ENCODE measurements at places on chromosomes 12 and 14.

DNA sequence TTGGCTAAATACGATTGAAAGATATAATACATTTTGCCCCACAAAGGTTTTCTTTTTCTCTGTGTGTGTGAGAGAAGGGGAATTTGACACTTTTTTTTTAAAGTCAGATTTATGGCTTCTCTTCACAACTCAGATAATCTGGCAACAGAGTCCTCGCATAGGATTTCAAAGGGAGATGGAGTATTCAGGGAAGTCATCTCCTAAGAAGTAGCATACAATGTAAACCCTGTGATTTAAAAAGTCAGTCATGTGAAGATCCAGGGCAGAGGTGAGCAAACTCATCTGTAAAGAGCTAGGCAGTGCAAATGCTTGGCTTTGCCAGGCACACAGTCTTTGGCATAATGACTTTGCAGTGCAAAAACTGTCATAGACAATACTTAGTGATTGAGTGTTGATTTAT lies 1526.3 kb downstream of the AACS start:
- DNase-seq = no peak

DNA sequence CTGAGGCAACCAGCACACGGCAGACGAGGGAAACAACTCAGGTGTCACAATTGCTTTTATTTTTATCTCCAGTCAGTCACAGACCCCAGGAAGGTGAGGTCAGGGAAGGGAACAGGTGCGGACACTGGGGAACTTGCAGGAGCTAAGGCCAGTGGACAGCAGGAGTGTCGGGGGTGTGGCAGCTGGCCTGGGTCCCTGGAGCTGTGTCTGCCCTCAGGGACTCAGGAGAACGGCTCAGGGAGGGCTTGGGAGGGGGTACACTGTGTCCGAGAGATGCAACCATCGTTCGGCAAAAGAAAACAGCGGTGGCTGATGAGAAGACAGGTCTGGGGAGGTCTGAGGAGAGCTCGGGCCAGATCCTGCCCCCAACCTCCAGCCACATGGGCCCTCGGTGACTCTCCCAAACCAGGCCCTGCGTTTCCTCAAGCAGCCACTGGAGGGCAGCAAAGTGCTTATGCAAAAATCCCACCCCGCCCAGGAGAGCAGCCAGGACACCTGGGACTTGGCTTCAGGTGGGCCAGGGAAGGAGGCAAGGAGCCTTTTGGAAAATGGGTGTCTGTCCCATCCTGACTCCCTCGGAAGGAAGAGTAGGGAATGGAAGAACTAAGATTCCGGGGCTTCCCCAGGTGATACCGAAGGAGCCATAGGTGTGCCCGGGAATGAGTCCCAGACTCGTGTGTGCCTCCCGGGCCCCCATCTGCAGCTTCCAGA lies 24.1 kb upstream of the BCDIN3D start:
- peak; percentile 46 for DNase-seq

GRCh38 chr14:104712881-104713734 lies 10.9 kb upstream of the ADSS1 start:
- no peak for DNase-seq

DNA sequence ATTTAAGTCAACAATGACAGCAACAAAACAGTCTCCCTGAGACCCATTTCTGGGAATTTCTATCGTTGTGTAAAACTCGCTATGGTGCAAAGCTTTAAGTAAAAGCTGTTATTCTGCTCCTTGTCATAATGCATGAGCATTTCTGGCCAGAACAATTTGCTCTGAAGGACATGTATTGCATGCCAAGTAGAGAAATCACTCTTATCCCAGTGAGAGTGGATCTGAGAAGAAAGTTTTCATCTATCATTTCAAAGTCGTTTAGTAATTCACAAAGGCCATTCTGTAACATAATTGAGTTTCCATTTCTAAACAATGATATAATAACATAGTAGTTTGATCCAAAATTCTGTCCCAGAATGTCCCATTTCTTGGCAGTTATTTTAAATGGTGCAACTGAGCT lies 86.6 kb downstream of the TBC1D30 start:
- DNase-seq = no peak

DNA sequence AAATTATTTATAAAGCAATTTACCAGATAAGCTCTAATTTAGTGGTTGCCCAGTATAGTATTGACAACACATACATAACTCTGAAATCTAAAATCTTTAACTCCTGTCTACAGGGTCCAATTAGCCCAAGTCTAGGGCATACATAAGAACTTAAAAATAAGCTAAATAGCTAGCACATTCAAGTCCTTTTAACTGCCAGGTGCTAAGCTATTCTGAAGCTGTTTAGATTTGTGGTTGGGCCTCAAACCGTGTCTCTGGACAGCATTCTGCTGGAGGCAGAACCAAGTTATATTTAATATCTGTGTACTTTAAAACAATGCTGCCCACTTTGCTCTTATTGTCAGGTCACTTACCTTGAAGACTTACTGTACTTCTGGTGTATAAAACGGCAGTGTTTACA lies 19.0 kb downstream of the RPS6KA5 start:
- DNase-seq = no peak

DNA sequence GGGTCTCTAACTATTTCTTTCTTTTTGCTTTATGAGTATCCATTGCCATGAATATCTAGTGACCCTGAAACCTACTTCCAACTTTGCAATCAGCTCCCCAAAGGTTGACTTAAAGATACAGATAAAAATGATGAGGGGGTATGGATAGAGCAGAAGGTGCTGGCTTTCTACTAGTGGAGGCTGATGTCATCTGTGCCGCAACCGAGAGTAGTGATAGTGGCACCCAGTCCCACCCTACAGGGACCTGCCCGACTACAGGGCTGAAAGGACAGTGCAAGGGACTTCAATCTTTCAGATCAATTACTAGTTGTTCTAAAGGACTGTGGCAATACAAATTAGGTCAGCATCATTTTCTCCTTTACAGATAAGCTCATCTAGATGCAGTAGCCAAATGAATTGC lies 806.0 kb downstream of the VRK1 start:
- DNase-seq = no peak

GRCh38 chr14:103121121-103121845 lies 2.0 kb upstream of the TNFAIP2 start:
- no peak for DNase-seq

DNA sequence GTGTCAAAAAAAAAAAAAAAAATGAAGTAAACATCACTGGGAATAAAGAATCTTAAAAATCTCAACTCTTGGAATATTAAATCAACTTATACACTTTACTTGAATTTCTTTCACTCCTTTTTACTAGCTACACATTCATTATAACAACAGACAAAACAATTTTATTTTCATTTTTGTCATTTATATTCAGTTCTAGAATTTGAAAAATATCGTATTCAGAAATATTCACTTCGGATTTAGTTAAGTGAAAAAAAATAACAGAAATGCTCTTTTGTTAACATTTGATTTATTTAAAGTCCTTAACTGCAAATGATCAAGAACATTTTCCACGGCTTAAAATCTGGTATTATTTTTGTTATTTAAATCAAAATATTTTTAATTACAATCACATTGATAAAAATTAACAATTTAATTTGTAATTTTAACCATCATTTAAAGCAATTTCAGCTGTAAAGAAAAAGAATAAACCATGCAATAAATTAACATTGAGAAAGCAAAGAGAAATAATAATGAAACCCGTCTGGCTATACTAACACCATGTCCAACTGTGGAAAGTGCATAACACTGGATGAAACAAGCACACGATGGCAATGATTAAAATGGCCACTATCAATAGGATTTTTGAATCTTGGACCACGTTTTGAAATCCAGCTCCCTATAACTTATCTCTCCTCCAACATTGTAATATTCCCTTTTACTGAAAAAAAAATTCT lies 5.2 kb downstream of the FOXA1 start:
- no peak for DNase-seq

DNA sequence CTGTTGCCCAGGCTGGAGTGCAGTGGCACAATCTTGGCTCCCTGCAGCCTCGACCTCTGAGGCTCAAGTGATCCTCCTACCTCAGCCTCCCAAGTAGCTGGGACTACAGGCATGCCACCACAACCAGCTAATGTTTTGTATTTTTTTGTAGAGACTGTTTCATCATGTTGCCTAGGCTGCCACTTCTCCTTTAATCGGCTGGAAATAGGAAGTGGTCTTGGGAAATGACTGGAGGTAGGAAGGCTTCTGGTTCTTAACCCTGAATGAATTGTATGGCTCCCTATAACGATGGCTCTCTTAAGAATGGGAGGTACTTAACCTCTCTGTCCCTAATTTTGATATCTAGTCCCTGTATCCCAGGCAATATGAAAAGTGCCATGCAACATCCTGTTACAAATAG lies 113.9 kb upstream of the USP15 start:
- no peak for DNase-seq

DNA sequence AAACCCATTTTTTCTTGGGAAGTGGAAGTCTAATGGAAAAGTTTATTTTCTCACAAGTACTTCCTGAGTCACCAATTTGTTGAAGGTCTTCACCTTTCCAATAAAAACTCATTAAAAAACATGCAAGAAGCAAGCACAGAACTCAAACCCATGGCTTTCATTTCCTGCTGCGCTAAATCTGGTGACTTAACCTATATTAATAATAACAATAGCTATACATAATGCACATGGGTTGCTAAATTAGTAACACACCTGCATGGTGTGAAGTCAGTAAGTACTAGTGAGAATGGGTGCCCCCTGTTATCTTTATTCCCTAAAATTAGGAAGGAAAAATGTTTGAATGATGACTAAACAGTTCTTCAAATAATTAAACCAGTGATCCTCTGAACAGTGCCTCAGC lies 52.3 kb downstream of the PPP2R5C start:
- no peak for DNase-seq

DNA sequence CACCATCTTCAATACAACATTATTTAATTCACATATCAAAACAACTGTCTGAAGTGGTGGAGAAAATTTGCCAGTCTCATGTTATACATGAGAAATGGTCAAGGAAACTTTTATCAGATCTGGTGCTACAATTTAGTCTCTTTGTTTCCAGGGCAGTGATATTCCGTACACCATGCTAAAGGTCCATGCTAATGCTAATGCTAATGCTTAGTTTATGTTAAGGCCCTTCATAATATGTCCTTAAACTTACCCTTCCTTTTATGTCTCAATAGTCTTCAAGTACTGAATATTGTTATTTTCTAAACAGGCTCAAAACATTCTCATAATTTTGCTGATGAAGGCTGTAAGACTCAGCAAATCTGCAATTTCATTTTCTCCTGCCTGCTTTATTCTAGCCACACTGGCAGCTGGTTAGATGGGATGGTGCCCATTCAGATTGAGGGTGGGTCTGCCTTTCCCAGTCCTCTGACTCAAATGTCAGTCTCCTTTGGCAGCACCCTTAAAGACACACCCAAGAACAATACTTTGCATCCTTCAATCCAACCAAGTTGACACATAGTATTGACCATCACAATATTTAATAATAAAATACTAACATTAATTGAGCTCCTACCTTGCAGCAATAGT lies 59.8 kb downstream of the TMEM117 start:
- no peak for DNase-seq

DNA sequence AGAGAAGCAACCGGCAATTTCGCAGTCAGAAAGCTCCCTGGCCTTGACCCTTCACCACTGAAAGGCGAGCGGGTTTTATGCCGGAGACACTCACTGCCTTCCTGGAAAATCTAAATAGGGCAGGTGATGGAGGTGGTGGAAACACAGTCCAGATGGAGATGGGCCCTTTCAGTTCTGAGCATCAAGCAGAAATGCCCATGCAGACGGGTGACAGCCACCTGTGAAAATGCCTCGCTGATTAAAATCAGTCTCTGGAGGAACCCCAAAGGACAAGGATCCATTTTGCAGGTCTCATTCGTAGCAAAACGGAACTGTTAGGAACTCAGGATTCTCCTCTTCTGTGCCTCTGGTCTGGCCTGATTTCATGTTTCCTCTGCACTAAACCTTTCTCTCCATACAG lies 74.2 kb downstream of the FZD10 start:
- no peak for DNase-seq

Measured in NCI-H1436 (cell line).